ENCODE measurements at places on chromosomes 6 and 20.

GRCh38 chr6:20827798-20828197 lies 293.5 kb downstream of the CDKAL1 start:
- no peak for DNase-seq

- no peak for DNase-seq
Measured at GRCh38 chr6:112639391-112639831, 292.3 kb downstream of the RFPL4B start.

DNA sequence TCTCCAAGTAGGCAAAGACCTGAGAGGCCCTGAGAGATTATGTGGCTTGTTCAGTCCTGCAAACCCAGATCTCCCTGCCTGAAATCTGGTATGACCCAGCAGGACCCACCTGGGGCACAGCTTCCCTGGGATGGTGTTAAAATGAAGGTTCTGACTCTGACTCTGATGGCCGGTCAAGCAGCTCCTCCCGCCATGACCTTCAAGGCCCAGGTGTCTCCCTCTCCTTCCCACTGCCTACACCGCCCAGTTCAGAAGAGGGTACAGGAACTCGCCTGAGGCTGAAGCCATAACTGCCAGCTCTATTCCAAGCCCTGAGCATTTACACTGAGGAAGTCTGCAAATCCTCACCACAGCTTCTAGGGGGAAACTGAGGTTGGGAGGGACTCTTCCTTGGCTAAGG lies 5.9 kb upstream of the CST7 start:
- no peak for DNase-seq

DNA sequence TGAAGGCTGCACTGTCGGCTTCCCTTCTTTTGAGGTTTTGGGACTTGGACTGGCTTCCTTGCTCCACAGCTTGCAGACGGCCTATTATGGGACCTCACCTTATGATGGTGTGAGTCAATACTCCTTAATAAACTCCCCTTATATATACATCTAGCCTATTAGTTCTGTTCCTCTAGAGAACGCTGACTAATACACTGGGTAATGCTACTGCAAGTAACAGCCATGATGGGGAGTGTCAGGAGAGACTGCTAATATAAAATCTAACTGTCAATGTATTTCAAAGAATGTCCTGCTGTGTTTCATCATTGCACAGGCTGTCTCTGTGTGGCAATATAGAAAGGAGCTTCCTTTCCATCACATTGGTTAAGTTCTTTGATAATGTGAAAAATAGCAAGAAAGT lies 57.7 kb upstream of the UST start:
- no peak for DNase-seq

DNA sequence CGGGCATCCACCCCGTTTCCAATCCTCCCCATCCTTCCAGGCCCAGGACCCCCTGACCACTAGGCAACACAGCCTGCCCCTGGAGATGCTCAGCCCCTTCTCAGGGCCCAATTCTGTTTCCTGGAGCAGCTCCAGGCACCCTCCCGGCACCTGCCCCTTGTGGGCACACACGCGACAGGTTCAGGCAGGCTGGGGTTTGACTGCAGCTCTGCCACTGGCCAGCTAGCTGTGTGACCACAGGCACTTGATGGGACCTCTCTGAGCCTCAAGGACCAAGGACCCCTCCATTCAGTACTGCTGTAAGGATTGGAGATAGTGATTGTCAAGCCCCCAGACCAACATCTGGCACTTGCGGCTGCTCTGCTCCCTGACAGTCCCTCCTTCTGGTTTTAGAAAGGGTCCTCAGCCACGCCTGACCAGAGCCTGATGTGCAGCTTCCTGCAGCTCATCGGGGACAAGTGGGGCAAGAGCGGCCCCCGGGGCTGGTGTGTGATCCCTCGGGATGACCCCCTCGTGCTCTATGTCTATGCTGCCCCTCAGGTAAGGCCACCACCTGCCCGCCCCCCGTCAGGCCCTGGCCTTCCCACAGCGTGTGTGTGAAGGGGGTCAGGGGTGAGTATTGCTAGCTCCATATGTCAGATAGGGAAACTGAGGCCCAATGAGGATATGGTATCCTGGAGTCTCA lies 21.7 kb downstream of the FGD2 start:
- no peak for DNase-seq

DNA sequence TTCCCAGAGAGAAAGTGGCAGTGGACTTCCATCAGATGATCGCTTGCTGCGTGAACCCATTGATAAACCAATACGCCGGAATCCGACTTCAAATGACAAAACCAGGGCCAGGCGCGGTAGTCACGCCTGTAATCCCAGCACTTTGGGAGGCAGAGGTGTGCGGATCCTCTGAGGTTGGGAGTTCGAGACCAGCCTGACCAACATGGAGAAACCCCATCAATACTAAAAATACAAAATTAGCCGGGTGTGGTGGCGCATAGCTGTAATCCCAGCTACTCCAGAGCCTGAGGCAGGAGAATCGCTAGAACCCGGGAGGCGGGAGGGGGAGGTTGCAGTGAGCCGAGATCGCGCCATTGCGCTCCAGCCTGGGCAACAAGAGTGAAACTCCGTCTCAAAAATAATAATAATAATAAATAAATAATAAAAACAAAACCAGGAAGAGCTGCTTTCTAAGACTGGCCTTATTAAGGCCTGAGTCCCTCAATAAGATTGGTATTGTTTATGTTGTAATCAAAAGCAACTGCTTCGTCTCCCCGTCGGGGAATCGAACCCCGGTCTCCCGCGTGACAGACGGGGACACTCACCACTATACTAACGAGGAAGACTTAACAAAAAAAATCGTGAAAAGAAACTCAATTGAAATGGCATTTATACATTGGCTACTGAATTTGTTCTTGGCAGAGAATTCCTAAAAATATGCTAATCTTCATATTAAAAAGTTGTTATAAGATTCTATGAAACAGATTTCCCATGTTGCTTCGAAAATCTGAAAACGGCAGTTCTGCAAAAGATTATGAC lies 110.2 kb upstream of the ZNF184 start:
- DNase-seq: peak; percentile 50

- no peak for DNase-seq
Measured at GRCh38 chr20:44973053-44973452, 6.7 kb downstream of the STK4 start.

DNA sequence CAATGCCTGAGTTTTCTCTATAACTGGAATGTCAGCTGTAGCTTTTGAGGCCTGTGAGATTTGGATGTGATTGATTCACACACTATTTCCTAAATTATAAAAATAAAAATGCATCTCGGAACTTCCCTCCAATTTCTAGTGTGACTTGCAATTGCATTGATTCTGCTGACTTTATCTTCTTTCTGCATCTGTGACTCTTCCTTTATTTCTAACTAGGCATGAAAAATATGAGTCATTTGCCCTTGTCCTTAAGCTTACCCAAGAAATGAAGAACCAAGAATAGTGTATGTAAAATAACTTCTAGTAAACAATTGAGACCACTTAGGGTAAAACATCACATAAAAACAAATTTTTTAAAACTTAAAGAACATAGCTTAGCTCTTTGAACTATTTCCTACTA lies 12.9 kb downstream of the OR2J2 start:
- no peak for DNase-seq
